ENCODE measurements at places on chromosomes 1 and 21.

DNA sequence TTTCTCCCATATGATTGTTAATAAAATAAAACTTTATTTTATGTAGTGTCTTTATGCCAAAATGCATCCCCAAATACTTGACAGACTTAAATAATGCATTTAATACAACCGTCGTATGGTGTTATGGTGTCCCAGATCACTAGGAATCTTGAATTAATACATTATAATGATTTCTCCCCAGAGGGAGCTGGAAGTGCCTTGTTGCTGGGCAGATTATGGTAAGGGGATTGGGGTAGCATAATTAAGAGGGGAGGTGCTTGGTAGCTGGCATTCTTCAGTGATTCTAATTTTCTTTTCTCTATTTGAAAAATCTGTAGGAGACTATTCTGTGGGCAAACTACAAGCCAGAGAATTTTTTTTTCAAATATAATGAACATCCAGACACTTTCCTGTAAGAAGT, 1043.7 kb downstream of the ADGRL2 start:
- DNase-seq, result no peak

DNA sequence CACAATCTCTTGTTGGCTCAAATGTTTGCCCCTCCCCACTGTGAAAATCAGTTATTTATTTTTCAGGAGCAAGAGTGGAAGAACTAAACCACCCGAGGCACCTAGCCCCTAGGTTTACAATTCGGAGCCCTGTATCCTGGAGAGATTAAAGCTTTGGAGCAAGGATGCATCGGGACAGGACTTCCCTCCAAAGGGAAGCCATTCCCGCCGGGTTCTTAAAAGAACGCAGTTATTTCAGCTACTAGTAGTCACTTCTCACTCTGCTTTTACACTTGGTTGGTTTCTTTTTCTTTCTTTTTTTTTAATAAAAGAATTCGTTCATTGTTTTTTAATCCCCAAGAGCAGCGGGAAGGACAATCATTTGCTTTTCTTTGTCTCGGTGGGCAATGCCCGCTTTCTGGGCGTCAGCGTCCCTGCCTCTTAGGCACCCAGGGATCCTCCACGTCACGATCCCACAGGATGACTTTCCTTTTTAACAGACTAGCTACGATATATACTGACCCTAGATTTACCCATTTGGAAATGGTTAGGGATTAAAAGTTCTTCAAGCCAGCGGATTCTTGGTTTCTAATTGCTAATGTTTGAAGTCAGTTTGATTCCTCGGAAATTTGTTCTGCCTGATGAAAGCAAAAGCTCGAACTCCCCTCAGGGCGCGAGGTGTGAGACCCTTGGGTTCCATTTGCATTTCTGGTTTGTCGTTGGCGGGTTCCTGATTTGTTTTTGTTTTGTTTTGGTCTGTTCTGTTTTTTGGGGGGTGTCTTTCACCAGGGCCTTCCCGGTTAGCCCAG, 9.0 kb downstream of the TBX15 start:
- DNase-seq, result no peak

GRCh38 chr1:11569551-11569950, 84.7 kb downstream of the FBXO2 start:
- DNase-seq, result no peak

- DNase-seq, result no peak
Measured at GRCh38 chr1:155160128-155160527, 13.0 kb downstream of the KRTCAP2 start.

DNA sequence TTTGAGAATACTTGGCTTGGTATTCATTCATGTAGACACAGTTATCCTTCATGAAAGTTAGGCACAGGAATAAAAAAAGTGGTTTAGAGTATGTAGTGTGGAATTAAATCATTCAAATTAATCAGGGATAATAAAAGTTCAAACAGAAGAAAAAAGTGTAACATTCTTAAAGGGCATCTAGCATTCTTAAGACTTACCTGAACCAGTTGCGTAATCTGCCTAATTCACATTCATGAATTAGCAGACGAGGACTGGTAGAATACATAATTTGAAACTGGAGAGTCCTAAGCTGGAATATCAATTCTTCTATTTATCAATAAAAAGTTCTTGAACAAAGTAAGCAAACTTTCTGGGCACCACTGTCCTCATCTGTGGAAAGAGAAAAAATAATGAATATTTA, 157.0 kb upstream of the DEPDC1 start:
- DNase-seq, result no peak

GRCh38 chr1:22592051-22592450, 28.8 kb downstream of the EPHA8 start:
- DNase-seq, result no peak

DNA sequence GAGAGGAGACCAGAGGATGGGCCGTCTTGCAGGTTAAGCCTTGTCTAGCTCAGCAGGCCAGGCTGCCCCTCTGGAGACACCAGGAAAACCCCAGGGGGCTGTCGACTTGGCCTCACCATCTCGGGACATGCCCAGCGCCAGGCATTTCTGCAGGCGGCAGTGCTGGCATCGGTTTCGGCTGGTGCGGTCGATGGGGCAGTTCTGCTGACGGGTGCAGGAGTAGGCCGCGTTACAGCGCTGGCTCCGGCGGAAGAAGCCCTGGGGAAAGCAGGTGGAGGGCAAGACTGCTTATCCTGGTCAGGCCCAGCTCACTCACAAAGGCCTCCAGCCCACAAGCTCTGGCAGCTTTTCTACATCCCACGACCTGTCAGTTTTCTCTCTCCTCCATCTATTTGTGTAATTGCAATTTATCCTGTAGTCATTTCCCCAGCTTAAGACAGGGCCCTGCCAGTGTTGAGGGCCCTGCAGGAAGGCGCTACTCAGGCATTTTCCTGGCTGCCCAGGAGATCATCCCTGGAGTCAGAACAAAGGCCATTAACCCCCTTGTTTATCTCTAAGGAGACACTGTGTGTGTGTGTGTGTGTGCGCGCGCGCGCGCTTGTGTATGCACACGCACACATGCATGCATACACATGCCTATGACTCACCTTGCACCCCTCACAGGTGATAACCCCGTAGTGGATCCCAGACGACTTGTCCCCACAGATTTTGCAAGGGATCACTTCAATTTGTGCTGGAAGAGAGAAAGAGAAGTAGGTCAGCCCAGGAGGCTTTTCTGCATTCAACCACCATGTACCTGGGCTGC, 11.5 kb upstream of the LINGO4 start:
- no peak for DNase-seq

- DNase-seq, result peak; percentile 65
Measured at GRCh38 chr21:45404730-45405270, at the start of gene COL18A1. Gene COL18A1, plus strand, starts transcription at chr21:45405165. Its CDS starts 66 bp downstream, at chr21:45405231.

- no peak for DNase-seq
Measured at GRCh38 chr1:218366322-218367052, 21.4 kb downstream of the TGFB2 start.

- DNase-seq, result no peak
Measured at GRCh38 chr1:26029864-26030481, 8.4 kb downstream of the EXTL1 start.

GRCh38 chr1:152461544-152461943, 47.5 kb upstream of the CRNN start:
- DNase-seq, result no peak

DNA sequence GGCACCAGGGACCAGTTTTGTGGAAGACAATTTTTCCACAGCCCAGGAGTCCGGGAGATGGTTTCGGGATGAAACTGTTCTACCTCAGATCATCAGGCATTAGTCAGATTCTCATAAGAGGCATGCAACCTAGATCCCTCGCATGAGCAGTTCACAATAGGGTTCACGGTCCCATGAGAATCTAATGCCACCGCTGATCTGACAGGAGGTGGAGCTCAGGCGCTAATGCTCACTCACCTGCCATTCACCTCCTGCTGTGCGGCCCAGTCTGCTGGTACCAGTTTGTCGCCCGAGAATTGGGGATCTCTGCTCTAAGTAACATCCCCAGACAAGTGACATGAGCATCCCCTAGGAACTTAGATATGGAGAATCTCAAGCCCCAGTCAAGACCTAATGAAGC, 180.7 kb downstream of the COQ8A start:
- DNase-seq, result no peak

Measured in activated CD8-positive, alpha-beta memory T cell treated with anti-CD3 and anti-CD28 coated beads for 24 hours (primary cell).